NAMALWA (cell line): ENCODE measurements at places on chromosomes 16 and 17.

DNA sequence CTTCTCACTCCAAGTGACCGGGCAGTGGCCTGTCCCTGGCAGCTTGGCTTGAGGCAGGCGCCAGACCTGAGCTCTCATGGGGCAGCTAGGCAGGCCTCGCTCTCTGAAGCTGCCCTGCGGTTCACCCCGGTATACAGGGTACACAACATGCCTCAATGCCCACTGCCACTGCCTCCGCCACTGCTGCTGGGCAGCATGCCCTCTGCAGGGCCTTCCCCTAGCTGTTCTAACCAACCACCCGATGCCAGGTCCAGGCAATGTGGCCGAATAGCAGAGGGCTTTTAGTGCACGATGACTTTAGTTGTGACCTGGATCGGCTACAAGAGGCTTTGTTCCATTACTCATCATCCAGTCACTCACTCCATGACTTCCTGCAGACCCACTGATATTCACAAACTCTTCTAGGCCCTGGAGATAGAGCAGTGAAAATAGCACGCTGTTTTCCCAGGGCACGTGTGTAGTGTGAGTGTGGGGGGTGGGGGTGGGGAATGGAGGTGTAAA is 19.7 kb downstream of the CDC42EP4 start:
- no peak for DNase-seq

- DNase-seq = no peak
Observed at GRCh38 chr17:45889579-45889978, 4.8 kb upstream of the MAPT start.

DNA sequence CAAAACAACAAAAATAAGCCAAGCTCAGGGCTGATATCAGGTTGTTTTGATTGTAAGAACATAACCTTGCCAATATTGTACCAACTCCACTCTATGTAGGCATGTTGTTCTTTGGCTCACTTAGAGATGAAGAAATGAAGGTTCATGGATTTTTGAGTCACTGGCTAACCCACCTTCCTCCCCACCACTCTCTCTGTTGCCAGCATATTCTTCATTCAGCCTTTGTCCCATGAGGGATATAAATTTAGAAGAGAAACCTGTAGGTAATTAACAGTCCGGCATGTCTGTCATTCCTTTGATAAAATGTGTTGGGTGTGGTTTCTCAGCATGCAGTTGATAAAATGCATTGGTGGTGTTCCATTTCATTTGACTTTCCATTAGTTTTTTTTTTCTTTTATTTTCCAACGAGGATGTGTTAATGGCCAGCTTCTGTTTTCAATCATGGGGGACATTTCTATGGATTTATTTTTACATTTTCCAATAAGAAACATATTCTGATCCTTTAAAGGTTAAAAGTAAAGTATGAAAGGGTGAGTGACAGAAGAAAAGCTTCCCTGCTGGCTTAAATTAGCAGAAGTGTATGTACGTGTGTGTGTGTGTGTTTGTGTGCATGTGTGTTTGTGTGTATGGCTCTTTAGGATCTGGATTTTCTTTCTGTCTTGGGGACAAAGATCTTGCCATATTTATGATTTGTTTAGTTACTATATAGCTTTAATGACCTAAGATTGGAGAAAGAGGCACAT is 166.2 kb upstream of the KCNJ16 start:
- no peak for DNase-seq

- DNase-seq = no peak
Observed at GRCh38 chr17:65813306-65813705, 251.9 kb upstream of the AXIN2 start.

- no peak for DNase-seq
Observed at GRCh38 chr16:83689385-83689831, 118.4 kb upstream of the HSBP1 start.

- DNase-seq = no peak
Observed at GRCh38 chr16:80585764-80586163, 45.0 kb downstream of the DYNLRB2 start.

DNA sequence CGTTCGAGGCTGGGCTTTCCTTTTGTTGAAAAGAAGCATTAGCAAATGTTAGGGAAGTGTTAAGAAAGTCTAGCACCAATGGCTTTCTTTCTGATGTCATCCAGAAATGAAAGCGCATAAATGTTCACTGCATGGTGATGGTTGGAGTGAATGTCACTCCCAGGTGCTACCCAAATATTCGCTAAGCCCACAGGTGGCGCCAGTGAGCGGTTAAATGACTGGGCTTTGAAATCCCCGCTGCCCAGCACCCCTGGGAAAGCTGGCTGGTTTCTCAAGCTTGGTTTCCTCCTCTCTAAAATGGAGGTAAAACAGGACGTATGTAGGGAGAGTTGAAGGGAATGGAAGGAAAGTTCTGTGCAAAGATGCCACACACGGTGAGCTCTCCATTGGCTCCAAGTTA is 104.4 kb downstream of the IRX5 start:
- peak; percentile 59 for DNase-seq

- no peak for DNase-seq
Observed at GRCh38 chr16:27689711-27690110, 139.8 kb downstream of the KATNIP start.

DNA sequence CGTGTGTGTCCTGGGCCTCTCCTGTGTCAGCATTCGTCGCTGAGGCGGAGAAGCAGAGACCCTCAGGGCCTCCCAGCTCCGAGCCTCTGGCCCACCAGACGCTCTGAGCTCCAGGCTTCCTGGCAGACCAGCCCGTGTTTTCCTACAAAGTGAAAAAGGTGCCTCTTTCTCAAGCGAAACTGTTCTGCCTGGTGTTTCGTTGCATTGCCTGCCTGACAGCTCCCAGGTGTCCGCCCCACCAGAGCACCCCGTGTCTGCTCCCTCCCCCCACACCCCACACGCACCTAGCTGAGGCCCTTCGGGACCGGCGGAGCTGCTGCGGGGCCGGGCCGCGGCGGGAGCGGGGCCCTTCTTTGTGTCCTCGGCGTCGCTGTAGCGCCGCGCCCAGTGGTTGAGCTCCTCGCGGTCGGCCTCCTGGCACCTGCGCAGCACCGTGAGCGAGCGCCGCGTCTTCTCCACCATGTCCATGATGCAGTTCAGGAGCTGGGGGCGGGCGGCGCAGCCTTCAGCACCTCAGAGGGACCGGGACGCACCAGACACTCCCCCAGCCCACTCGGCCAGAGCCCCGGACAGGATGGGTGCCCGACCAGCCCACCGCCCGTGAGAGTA is 14.7 kb upstream of the PABPN1L start:
- DNase-seq = no peak

- DNase-seq = no peak
Observed at GRCh38 chr17:49524473-49525359, 29.6 kb downstream of the NGFR start.

GRCh38 chr16:3945751-3946603 is 65.5 kb upstream of the CREBBP start:
- DNase-seq = no peak

DNA sequence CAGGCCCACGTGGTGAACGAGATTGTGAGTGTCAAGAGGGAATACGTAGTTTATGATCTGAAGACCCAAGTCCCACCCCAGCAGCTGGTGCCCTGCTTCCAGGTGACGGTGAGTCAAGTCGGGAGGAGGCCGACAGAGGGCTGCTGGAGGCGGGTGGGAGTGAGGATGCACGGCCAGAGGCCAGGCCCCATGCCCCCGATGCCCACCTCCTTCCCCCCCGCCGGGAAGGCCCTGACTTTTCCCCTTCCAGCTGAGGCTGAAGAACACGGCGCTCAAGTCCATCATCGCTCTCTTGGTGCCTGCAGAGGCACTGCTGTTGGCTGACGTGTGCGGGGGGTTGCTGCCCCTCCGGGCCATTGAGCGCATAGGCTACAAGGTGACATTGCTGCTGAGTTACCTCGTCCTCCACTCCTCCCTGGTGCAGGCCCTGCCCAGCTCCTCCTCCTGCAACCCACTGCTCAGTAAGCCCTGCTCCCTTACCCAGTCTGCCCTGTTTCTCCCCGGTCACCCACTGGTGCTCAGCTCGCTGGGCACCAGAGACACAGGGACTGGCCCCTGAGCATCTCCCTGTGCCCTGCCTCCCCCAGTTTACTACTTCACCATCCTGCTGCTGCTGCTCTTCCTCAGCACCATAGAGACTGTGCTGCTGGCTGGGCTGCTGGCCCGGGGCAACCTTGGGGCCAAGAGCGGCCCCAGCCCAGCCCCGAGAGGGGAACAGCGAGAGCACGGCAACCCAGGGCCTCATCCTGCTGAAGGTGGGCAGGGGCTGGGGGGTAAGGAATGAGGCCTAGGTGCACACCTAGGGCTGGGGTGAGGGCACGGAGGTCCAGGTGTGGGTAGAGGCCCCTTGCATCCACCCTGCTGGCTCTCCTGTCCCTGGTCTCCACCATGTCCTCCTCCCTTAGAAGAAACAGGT is 2.6 kb downstream of the ZACN start:
- no peak for DNase-seq

GRCh38 chr16:6133009-6133557 is 1035.5 kb upstream of the EEF2KMT start:
- DNase-seq = no peak

- no peak for DNase-seq
Observed at GRCh38 chr16:7227229-7227721, 105.4 kb upstream of the RBFOX1 start.

- peak; percentile 51 for DNase-seq
Observed at GRCh38 chr17:75152922-75153779, 1.2 kb downstream of the JPT1 start.

- DNase-seq = no peak
Observed at GRCh38 chr16:13014476-13014875, 113.1 kb downstream of the SHISA9 start.

- no peak for DNase-seq
Observed at GRCh38 chr16:46727184-46727583, 21.0 kb downstream of the MYLK3 start.

- peak; percentile 68 for DNase-seq
Observed at GRCh38 chr16:88785106-88785924, at the start of gene PIEZO1. Gene PIEZO1, minus strand, starts transcription at chr16:88785220. Its CDS starts 256 bp downstream, at chr16:88784964.

- DNase-seq = no peak
Observed at GRCh38 chr17:48582750-48583069, 4.6 kb upstream of the HOXB4 start.

- no peak for DNase-seq
Observed at GRCh38 chr16:23302045-23302956, at the start of gene SCNN1B. Gene SCNN1B, plus strand, starts transcription at chr16:23302302. Its CDS starts 46,298 bp downstream, at chr16:23348600.

DNA sequence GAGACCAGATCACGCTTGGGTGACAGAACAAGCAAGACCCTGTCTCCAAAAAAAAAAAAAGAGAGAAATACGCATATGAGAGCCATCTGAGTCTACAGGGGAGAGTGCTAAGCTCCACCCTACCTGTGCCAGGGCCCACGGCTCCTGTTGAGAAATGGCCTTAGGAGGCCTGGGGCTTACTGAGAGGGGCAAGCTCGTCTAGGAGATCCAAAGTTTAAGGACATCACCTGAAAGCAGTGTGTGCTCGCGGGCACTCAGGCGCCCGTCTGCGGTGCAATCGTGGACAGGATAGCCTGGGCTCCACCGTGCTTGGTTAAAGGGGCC is 14.5 kb upstream of the BAIAP2 start:
- DNase-seq = no peak

GRCh38 chr17:37555386-37555785 is 53.8 kb downstream of the SYNRG start:
- no peak for DNase-seq

DNA sequence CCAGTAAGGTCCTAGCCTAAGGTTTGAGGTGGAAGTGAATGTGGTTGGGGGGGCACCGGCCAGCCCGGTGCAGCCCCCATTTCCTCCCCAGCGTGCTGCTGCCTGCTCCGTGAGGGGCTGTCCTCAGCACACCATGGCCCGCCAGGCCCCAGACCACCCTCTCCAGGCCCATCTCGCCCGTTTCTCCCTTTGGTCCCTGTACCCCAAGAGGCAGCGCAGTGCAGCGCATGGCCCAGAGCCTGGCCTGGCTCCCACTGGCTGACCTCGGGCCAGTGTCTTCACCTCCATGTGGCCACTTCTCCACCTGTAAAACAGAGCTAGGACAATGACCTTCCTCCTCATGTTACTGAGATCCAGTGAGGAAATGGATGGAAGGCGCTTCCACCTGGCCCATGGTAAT is 170.0 kb upstream of the GSE1 start:
- DNase-seq = no peak

DNA sequence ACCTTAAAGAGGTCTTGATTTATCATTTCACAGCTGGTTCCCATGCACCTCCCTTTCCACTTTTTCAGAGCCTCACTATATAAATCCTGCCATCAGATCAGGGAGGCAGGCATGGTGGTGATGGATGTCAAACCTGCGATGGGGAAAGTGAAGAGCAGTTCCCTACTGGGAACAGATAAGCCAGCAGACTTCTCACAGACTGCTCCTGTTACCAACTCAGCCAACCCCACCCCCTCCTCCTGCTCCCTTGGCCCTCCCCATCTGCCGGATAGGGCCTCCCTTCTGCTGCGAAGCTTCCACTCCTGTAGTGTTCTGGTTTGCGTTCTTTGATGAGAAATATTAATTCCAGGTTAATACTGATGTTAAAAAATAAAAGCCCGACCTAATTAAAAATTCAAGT is 232.1 kb downstream of the STX8 start:
- no peak for DNase-seq

DNA sequence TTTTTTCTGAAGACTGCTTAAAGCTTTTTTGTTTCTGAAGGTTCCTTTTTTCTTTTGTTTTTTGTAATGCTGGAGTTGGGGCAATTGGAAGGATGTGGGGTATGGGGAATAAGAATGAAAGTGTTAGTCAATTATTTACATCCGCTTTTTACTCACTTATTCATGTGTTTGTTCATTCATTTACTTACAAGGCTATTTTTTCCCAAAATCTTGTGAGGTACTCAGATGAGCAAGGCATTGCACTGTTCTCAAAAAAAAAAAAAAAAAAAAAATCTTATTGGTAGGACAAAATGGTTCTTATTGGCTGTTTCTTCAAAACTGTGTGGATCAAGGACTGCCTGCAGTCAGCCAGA is 55.7 kb downstream of the PLD6 start:
- DNase-seq = no peak

- DNase-seq = peak; percentile 54
Observed at GRCh38 chr17:48259694-48260291, 152.2 kb downstream of the SNX11 start.

GRCh38 chr17:50627782-50628601 is 6.7 kb upstream of the ABCC3 start:
- no peak for DNase-seq

DNA sequence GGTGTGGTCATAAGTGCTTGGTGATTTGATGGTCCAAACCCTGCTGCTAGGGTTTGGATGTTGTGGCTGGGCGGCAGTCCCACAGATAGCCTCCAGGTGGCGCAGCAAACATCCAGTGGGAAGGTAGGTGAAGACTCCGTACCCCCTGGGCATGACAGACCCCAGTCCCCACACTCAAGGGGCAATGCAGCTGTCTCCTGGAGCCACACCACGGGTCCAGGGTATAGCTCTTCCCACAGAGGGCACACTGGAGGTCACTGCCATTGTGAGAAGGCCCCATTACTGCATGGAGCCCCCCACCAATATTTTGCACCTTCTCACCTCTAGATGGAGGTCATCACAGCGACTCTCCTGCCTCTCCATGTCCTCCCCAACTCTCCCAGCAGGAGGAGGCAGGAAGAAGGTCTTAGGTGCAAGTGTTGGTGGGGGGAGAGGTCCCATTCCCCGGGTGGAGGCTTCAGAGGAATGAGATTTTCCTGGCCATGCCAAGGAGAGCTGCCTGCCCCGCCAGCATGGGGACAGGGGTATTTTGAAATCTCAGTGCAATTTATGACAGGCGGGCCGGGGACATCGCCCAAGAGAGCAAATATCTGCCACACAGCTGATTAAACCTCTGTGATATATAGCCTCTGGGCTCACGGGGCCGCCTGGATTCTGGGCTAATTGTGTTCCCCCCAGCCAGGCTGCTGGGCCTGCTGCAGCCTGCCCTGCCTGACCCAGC is 17.1 kb upstream of the C17orf113 start:
- peak; percentile 76 for DNase-seq
